ENCODE measurements at places on chromosomes 11 and 22. TPM values are rescaled to one million over a fixed set of nuclear protein-coding genes. Genes with fewer than 3 reads are reported as not detected.

Gene ANO3
- not detected for total RNA-seq

DNA sequence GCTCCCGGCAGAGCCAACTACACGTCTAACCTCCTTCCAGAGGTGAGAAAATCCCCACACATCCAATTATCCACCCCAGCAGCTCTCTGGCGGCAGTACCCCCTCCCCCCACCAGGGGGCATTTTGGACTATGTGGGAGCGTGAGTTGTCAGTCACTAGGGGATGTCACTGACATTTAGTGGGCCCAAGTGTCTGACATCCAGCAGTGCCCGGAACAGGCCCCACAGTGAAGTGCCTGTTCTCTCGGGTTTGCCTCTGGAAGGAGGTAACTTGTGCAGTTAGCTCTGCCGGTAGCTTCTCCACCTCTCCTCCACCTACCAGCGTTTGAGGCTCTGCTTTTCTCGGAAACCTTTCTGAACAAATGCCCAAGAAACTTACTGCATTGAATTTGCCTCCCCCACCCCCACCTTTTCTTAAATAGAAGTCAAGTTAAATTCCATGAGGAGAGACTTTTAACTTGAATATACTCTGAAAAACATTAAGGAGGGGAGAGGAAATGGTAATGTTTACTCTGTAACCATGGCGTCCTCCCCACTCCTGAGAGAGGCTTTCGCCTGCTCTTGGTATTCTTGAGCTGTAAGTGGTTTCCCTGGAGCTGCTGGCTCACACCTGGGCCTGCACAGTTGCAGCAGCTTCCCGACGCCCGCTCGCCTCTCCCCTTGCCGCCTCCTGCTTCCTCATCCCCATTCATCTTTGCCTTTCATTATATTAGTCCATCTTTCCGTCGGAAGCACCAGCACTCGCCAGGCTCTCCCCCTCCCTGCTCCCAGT, 112.8 kb downstream of the WNT7B start:
- DNase-seq, result peak; percentile 73

DNA sequence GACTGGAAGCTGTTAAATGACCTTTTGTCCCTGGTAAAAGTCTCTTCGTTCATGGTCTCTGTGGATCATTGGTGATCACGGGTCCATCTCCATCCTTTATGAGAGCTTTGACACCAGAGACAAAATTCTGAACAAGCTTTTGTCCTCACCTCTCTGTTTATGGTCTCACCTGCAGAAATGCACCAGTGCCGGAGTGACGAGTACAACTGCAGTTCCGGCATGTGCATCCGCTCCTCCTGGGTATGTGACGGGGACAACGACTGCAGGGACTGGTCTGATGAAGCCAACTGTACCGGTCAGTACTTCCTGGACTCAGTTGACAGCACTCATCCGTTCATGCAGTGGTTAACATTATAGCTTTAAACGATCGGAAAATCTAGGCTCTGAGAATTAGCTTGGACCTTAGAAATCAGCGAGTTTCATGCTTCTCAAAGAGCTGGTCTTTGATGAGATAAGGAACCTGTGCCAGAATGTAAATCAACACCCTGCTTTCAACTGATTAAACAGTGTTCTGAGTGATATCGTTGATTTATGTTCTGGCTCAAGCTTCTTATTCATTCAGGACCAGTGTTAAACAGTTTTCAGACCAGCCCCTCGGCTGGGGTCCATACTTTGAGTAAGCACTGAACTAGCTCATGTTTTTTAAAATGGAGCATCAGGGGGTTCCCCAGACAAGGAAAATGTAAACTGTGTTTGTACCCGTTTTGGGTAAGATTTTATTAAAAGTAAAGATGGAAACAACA, 124.5 kb upstream of the SORL1-AS1 start:
- DNase-seq, result no peak

DNA sequence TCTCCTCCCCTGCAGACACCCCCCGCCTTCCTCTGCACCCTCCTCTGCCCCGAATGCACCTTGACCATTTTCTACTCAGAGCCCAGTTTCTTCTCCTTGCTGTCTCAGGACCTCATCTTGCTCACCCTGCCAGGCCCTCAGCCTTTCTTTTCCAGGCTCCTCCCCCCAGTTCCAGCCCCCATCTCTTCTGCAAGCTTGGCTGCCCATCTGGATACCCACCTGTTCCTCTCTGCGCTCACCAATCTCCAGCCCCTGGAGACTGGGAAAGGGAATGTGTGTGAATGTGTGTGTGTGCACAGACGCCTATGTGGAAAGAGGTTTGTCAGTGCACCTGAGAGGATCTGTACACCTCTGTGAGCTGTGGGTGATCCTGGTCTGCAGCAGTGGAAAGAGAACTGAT, 36.4 kb downstream of the SLC22A12 start:
- no peak for DNase-seq

- DNase-seq, result no peak
These were observed 36.1 kb downstream of the GNB1L start for GRCh38 chr22:19818324-19819207.

DNA sequence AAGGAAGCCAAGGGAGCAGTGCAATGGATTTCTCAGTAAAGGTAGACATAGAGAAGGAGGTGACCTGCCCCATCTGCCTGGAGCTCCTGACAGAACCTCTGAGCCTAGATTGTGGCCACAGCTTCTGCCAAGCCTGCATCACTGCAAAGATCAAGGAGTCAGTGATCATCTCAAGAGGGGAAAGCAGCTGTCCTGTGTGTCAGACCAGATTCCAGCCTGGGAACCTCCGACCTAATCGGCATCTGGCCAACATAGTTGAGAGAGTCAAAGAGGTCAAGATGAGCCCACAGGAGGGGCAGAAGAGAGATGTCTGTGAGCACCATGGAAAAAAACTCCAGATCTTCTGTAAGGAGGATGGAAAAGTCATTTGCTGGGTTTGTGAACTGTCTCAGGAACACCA, 6.6 kb downstream of the TRIM22 start:
- no peak for DNase-seq

DNA sequence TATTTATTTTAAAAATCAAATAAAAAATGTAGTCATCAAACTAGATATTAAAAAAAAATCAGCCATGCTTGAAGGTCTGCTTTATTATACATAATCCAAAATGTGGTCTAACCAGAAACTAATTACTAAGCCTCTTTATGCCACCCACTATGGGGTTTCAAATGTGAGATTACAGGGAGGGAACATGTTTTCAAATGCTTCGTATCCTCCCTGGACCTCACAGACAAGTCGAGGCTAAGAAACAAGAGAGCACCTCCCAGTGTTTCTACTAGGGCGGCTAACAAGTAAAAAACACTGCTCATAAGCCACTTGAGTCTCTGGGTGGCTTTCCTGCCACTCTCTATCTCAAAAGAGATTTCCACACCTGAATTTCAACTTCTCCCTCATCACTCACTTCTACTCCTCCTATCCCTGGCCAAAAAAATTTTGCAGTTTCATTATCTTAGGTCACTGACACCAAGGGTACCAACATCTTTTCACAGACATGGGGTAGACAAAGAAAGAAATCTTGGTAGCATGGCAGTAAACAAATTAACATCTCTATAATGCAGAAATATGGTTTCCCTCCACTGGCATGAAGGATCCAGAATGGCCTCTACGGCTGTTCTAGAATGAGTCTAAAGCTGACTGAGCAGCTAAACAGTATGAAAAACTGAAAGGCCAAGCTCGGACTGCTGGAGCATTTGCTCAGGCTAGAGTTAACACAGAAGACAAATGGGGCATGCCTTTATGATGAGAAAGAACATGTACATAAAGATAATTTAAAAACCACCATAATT, 50.9 kb downstream of the PITPNB start:
- DNase-seq, result no peak

All from B cell (primary cell).